ENCODE measurements at places on chromosomes 4 and X.

DNA sequence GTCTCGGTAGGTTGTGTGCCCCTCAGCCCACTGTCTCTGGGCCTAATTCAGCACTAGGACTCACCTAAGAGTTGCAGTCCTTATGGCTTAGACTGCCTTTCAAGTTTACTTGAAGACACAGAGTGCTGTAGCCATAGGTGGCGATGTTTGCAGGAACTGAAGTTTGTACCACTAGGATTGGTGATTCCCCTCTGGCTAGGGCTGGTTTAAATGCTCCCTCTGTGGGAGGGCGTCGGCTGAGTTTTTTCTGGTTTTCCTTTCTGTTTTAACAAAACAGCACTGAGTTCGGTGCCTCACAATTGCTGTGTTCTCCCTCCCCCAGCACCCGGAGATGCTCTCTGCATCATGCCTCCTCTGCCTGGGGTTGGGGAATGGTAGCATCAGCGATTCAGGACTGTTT is 480.9 kb downstream of the PCDH11X start:
- no peak for DNase-seq

DNA sequence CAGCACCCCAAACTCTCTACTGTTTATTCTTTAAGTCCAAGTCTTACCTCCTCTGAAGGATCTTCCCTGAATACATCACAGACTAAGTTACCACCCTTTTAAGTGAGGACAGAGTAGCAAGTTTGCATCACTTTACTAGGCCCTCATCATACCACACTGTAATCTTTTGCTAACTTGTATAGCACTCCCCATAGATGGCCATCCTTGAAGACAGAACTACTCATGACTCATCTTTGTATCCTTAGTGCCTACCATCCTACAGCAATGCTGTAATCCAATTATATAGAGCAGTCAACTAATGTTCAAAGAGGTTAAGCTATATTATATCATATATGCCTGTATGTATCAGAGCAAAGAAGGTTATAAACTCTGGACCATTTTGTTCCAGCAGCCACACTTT is 101.4 kb downstream of the ADAMTS3 start:
- DNase-seq = no peak

GRCh38 chrX:2457289-2458133 is 43.3 kb downstream of the DHRSX start:
- DNase-seq = no peak

- no peak for DNase-seq
These were observed 37.4 kb upstream of the IL1RAPL1 start for GRCh38 chrX:28549838-28550237.

- DNase-seq = no peak
These were observed 70.5 kb downstream of the SEC24D start for GRCh38 chr4:118765399-118765798.

- DNase-seq = no peak
These were observed 121.5 kb downstream of the FNIP2 start for GRCh38 chr4:158890294-158890693.

GRCh38 chr4:111323916-111324315 is 701.0 kb upstream of the PITX2 start:
- no peak for DNase-seq

GRCh38 chrX:47611926-47612325 is 7.7 kb downstream of the SYN1 start:
- no peak for DNase-seq

GRCh38 chr4:102180046-102180445 is 165.2 kb downstream of the SLC39A8 start:
- no peak for DNase-seq

- DNase-seq = no peak
These were observed 338.5 kb downstream of the SPOCK3 start for GRCh38 chr4:166895771-166896170.

- peak; percentile 49 for DNase-seq
These were observed 755 bp downstream of the KLHL8 start for GRCh38 chr4:87219632-87220093.

- DNase-seq = no peak
These were observed 562.9 kb downstream of the KCNIP4 start for GRCh38 chr4:21385706-21386105.

- no peak for DNase-seq
These were observed 456.1 kb downstream of the GRXCR1 start for GRCh38 chr4:43348591-43348990.

- DNase-seq = no peak
These were observed 110.9 kb upstream of the ENPEP start for GRCh38 chr4:110364911-110365520.

- no peak for DNase-seq
These were observed 374.1 kb downstream of the FBXW7 start for GRCh38 chr4:152161676-152162330.

DNA sequence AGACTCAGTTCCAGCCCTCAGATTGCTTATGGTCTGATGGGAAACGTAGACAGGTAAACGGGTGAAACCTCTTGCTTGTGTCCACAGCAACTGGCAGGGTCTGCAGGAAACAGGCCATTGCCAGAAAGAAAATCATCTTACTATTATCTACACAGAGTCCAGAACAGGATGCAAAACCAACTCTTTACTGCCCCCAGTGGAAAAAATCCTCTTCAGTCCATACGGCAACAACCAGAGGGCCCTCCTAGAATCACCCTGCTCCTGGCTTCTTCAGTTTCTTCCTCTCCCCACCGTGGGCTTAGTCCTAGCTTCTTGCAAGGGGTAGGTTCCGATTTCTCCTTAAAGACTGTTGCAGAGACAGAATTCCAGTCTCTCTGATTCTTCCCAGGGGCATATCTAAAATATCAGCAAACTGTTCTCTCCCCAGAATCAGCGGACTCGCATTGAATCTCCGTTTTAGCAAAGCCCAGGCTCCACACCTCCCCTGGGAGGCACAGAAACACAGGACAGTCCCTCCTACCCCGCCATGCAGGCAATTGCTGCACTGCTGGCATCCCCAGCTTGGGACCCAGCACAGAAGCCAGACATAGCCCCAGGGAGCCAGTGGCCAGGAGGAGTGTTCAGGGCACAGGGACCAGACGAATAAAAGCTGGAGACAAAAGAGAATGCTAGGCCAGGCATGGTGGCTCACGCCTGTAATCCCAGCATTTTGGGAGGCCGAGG is 41.0 kb upstream of the SH3RF1 start:
- peak; percentile 62 for DNase-seq

GRCh38 chrX:65598559-65599147 is 64.1 kb upstream of the LAS1L start:
- DNase-seq = no peak

- DNase-seq = no peak
These were observed 61.1 kb upstream of the STS start for GRCh38 chrX:7086384-7086783.

DNA sequence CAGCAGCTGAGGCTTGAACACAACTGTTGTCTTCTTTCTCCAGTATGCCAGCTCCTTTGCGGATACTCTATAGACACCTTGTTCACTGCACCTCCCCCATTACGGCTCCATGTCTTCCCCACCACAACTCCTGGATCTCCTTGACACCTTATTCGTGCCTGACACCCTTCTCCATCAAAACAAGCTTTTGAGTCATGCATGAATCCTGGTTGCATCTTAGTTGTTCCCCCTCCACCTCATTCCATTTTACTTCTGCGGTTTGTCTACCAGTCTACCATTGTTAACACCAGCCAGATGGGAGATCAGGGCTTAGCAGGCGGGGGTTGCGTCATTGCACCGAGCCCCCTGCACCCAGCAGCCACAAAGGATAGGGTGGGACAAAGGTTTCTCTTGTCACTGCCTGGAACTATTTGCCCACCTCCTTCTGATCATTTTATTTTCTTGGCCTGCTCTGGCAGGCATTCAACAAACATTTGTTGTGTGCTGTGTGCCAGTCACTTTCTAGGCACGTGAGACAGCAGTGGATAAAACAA is 2.0 kb upstream of the CDK16 start:
- DNase-seq = no peak

DNA sequence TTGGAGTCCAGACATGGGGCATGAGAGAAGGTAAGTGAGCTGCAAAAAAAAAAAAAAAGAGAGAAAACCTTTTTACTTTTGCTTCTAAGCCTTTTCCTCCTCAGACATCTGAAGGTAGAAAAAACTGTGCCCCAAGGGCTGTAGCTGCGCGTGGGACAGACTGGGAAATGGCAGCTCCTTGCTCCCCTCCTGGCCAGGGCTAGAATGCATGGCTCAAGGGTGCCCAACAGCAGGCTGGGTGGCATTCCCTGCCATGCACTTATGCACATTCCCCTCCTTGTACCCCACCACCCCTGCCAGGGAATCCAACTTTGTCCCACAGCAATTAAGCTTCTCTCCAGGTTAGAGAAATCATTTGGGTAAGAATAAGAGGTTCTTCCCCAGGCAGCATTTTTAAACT is 421.2 kb downstream of the TRAM1L1 start:
- no peak for DNase-seq

- DNase-seq = no peak
These were observed 32.6 kb downstream of the HMX1 start for GRCh38 chr4:8838961-8839431.

GRCh38 chrX:124229374-124229773 is 103.1 kb upstream of the TEX13D start:
- no peak for DNase-seq

DNA sequence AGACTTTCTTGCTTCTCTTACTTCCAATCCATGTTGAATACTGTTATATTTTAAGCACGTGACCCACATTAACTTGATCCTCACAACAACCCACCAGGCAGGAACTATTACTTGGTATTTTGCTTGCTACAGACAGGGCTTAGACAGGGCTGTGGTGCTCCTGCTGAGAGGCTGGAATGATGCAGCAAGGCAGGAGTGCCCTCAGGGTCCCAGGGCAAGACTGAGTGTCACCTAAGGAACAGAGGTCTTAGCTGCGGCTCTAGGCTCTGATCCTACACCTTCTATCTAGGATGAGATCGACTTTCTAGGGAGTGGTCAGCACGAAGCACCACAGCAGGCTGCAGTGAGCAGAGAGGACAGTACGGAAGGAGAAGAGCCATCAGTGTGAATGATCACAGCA is 20.0 kb downstream of the TAPT1 start:
- no peak for DNase-seq

- no peak for DNase-seq
These were observed 76.7 kb downstream of the TMEM131L start for GRCh38 chr4:153542834-153543233.

- no peak for DNase-seq
These were observed 73.7 kb downstream of the ELOVL6 start for GRCh38 chr4:110124711-110125110.

- DNase-seq = no peak
These were observed 19.8 kb upstream of the CCDC149 start for GRCh38 chr4:24932515-24933225.

DNA sequence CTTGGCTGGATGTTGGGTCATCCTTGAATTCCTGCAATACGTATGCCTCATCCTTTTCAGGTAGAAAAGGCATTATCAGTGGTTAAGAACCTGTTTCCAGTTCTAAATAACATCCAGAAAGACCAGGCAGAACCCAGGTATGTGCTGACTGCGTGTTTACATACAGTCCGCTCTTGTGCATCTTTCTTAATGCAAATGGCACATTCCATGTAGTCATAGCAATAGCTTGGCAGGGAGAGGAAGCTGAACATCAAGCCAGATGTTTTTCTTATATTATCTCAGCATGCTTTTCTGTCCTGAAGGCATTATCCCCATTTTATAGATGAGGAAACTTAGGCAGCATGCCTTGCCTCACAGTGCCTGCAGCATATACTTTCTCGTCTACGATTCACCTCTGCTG is 2.1 kb downstream of the DCLK2 start:
- DNase-seq = no peak

DNA sequence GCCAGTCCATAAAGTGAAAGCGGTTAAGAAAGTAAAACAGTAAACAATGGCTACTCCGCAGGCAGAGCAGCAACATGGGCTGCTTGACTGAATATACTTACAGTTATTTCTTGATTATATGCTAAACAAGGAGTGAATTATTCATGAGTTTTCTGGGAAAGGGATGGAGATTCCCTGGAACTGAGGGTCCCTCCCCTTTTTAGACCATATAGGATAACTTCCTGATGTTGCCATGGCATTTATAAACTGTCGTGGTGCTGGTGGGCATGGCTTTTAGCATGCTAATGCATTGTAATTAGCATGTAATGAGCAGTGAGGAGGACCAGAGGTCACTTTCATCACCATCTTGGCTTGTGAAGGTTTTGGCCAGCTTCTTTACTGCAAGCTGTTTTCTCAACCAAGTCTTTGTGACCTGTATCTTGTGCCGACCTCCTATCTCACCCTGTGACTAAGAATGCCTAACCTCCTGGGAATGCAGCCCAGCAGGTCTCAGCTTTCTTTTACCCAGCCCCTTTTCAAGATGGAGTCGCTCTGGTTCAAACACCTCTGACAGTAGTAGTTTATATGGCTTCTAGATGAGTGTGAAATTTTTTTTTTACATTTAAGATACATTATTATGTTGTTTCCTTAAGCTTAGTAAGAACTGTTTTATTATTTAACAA is 514.8 kb upstream of the TENM3 start:
- DNase-seq = no peak

DNA sequence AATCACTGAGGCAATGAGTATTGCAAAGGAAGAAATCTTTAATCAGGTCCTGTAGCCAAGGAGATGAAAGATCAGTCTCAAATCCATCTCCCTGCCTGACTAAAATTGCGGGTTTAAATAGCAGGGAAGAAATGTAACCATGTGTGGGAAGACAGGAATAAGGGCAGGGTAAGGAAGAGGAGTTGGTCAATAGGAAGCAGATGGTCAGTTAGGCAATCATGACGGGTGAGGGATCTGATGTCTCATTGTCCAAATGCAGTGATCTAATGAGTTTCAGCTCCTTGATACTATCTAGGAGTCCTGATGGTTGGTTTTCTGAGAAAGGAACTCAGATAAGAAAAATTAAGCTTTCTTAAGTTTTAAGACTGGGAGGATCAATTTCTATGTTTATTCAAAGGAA is 200.8 kb downstream of the SPATA18 start:
- no peak for DNase-seq

GRCh38 chr4:66376396-66376795 is 706.1 kb upstream of the EPHA5 start:
- no peak for DNase-seq

- no peak for DNase-seq
These were observed 69.4 kb downstream of the EVC2 start for GRCh38 chr4:5638976-5639375.

DNA sequence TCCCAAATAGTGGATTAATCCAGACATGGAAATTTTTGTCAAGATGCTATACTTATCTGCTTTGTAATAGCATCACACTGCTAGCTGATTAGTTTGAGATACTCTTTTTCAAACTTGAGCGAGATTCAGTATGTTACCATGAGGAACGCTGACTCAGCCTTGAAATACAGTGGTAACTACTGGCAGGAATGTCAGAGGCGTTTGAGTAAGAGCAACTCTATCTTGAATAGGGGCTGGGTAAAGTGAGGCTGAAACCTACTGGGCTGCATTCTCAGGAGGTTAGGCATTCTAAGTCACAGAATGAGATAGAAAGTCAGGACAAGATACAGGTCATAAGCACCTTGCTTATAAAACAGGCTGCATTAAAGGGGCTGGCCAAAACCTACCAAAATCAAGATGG is 2519.6 kb downstream of the ARAP2 start:
- DNase-seq = no peak

GRCh38 chr4:4603067-4603466 is 61.2 kb upstream of the STX18 start:
- DNase-seq = no peak

GRCh38 chr4:153228512-153229140 is 24.4 kb downstream of the TRIM2 start:
- no peak for DNase-seq

GRCh38 chrX:115968436-115969252 is 201.9 kb upstream of the AGTR2 start:
- DNase-seq = no peak
